ENCODE measurements at places on chromosomes 1 and 21.

- peak; percentile 67 for DNase-seq
Measured at GRCh38 chr1:203287109-203287893, 18.0 kb upstream of the BTG2 start.

- DNase-seq, result no peak
Measured at GRCh38 chr1:221841251-221841982, 99.5 kb upstream of the DUSP10 start.

DNA sequence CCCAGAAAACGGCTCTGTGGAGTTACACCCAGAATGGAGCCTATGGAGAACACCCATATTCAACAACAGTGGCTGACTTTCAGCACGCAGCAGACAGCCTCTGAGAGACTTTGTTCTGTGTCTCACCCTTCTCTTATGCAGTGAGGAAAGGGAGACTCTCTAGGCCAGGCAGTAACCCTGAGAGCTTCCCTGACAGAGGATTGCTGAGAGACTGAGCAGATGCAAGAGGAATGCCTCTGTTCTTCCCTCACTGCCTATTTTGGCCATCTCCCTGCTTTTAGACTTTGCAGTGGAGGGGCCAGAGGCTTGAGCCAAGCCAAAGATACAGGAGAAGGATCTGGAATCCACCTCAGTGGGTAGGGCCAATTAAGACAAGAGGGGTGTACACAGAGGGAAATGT lies 41.8 kb upstream of the SLC16A1 start:
- DNase-seq, result no peak

GRCh38 chr1:47334765-47335435 lies 1.3 kb downstream of the CMPK1 start:
- no peak for DNase-seq

DNA sequence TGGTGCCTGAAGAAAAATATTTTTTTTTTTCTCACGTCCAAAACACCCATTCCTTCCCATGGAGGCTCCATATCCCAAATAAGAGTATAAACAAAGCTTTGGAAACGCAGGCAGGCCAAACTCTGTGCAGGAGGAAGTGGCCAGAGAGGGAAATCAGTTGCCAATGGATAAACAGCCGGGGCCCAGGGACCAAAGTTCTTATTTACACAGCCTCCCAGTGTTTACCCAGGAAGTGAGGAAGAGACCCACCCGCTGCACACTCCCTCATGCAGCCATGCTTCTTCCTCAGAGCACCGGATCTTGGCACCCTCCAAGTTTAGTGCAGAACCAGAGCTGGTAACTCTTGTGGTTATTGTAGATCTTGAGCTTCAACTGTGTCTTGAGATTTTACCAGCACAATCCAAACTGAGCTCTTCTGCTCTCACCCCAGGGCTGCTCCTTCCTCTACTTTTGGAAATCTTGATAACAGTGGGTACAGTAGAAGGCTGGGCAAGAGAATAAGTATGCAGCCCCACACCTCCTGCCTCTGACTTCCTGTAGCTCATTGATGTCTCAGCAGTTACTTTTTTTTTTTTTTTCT lies 14.2 kb downstream of the MARCKSL1 start:
- peak; percentile 14 for DNase-seq

DNA sequence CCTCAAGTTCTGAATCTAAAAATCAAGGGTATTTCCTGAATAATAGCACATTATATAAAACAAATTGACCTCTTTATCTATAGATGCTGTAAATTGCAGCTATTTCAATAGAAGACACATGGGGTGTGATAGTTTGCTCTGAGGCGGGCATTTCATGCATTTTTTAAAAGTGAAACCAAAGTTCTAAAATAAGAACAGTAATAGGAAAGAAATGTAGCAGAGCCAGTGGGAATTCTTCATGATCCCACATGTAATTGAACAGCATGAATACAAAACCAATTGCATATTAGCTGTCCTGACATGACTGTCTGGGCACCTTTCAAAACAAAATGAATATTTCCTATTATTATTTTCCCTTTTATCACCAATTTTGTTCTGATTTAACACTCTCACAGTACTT lies 85.0 kb downstream of the RGS21 start:
- no peak for DNase-seq

DNA sequence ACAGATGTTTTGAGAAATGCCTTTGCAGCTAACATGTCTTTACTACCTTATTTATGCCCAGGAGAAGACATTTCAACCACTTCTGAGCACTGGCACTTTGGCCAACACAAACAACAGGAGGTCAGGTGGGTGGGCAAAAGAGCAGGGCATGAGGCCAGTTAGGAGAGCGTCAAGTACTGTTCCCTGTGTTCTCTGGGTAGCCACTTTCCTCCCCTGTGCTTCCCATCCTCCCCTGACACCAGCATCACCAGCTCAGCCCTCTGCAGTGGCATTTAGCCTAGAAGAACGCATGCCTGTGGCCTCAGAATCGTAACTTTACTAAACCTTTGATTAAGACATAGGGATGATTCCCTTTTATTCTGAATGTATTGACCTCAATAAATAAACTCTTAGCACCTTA lies 18.3 kb downstream of the BTG2 start:
- DNase-seq, result no peak

GRCh38 chr1:232484856-232485255 lies 145.1 kb downstream of the SIPA1L2 start:
- DNase-seq, result no peak

- no peak for DNase-seq
Measured at GRCh38 chr1:96508233-96508632, 213.4 kb upstream of the PTBP2 start.

DNA sequence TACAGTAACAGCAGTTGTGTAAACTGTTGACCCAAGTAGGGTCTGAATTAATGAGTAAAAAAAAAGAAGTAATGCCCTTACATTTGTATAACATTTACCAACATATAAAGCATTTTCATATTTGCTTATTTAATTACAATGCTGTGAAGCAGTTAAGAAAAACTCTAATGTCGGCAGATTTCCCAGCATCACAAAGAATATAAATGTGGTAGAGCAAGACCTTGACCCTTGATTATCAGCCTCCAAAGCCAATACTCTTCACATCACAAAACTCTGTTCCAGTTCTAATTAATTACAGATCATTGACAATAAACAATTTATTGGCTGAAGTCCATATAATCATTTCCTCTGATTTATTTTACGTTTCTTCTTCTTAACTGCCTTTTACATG lies 130.2 kb downstream of the DUSP10 start:
- DNase-seq, result no peak

- DNase-seq, result no peak
Measured at GRCh38 chr21:39430016-39430415, 15.6 kb downstream of the LCA5L start.

DNA sequence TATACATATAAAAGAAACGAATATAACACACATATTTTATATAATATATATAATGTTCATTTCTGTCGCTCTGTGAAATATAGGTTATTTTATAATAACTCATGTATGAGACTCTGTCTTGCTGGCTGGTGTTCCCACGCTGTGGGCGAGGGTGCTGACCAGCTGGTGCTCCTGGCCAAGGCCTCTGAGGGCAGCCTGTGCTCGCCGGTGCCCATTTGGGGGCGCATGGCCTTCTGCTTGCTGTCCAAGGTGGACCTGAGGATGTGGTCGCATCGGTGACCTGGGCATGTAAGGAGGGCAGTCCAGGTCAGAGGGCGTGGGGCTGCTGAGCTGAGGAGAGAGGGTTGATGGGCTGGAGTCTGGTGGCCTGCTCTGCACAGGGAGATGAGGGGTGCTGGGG lies 1.1 kb upstream of the PCP4 start:
- DNase-seq, result no peak

GRCh38 chr1:180194546-180195207 lies 35.4 kb upstream of the LHX4 start:
- DNase-seq, result no peak

DNA sequence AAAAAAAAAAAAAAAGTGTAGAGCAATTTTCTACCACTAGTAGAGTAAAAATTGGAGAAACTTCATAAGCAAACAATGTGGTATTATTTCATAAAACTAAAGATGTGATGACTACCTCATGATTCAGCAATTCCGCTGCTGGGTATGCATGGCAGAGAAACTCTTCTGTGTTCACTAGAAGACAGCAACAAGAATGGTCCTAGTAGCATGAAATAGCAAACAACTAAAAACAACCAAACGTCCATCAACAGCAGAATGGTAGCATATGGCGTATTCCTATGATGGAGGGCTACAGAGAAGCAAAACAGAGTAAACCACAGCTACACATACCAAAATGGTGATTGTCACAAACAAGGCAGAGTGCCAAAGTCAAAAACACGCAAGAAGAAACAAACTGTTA lies 18.9 kb downstream of the HTR1D start:
- DNase-seq, result no peak

- DNase-seq, result no peak
Measured at GRCh38 chr1:171433451-171433850, 51.9 kb upstream of the PRRC2C start.

DNA sequence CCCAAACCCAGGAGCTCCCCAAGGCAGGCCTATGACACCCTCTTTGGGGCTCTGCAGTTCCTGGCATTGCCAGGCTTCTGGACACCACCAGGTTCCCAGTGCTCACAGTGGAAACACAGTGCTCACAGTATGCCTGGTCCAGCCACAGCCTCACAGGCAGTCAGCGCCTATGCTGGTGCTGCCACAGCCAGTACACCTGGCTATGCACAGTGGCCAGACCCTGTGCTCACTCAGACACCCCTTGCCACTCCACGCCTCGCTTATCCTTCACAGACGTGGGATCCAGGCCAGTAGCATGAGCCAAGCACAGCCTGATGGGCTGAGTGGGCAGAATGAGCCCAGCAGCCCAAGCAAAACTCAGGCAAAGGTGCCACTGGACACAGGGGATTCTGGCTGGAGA lies 579.2 kb upstream of the ADGRL2 start:
- DNase-seq, result no peak

- no peak for DNase-seq
Measured at GRCh38 chr1:170495006-170495405, 37.0 kb upstream of the GORAB start.

DNA sequence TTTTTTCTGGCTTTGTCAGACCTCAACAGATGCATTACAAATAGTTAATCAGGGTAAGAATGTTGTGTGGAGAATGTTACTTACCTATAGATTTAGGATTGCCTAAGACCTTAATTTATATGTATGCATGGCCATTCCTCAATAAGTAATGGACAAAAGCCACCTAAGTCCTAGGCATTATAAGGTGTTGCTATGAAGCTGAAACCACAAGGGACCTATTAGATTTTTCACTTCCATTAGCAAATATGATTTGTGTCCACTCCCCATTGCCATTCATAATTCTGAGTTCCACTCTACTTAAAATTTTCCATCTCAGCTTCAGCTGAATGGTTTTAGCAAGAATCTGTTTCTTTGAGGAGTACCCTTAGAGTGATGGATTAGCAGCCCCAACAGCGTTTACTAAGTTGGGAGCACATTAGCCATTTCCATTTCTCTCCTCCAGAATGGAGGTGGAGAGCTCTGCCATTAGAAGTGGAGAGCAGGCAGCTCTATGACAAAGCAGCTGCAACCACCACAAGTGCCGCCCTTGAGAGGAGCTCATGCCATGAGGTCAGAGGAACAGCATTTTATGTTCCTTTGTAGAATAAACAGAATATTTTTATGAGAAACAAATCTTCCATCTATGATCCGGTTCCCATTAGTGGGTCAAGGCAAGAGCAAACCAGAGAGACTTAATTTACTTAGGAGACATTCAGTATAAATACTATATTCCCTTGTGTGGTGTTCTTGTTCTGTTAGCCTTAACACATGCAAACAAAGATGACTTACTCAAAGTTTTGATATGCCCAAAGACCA lies 28.9 kb upstream of the C1orf87 start:
- no peak for DNase-seq

- DNase-seq, result no peak
Measured at GRCh38 chr1:8702472-8702849, 115.0 kb downstream of the RERE start.

DNA sequence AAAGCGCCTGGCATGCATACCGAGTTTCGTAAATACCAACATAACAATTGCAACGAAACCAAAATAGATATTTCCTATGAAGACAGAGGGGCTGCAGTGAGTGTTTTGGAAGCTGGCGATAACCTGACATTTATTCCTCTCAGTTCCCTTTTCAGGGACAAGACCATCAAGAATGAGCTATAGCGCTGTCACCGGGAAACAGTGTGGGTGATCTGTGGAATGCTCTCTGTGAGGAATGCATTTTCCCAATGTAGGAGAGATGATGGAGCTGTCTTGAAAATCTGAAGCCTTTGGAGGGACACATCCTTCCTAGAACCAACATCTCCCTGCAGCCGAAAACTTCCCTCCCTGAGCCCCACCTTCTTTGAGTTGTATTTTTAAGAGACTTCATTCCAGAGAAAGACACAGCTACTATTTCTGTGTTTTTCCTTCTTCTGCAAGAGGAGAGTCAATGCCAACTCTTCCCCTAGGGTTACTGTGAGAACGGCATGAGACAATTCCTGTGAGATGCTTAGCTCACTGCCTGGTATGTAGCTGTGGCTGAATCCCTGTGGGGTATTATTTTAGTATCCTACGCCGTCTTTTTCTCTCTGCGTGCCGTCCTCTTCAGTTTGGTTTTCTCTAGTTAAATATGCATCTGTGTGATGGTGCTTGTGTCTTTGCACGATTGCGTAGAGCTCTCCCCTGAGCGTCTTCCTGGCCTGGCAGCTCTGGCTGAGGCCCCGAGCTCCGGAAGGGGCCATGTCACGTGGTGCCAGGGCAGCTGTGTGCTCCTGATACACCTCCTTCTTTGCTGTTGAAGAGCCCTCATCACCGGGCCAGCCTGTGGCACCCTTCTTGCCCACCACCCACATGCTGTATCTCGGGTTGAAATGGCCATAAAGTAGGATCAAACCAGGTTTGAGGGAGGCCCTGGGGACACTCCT lies 45.2 kb downstream of the AJAP1 start:
- DNase-seq, result no peak

- DNase-seq, result no peak
Measured at GRCh38 chr1:47824716-47825115, 172.5 kb downstream of the TRABD2B start.

GRCh38 chr21:24123785-24124184 lies 1483.5 kb downstream of the MRPL39 start:
- no peak for DNase-seq

- no peak for DNase-seq
Measured at GRCh38 chr1:58879464-58879863, 95.6 kb upstream of the JUN start.

- DNase-seq, result no peak
Measured at GRCh38 chr1:88763649-88764406, 79.8 kb downstream of the PKN2 start.

- DNase-seq, result no peak
Measured at GRCh38 chr1:15724949-15725880, 10.8 kb upstream of the SLC25A34 start.

DNA sequence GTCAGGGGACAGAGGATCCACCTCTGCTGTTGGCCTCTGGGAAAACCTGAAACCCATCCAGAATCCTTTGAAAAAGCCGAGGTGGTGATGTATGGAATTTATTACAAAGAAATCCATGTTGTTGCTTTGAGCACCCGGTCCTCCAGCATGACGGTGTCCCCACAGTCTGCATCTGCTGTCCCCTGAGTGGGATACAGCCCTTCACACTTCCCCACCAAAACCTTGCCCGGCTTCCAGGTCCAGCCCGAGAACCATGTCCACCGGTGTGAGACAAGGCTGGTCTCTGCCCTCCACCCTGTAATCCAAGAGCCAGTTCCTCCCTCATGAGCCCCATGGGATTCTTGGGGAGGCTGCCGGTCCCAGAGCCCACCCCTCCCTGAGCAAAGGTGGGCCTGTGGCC lies 70.5 kb downstream of the STUM start:
- no peak for DNase-seq

GRCh38 chr1:203478231-203478630 lies 2.6 kb downstream of the PRELP start:
- no peak for DNase-seq

GRCh38 chr1:18111605-18112297 lies 4.2 kb downstream of the IGSF21 start:
- DNase-seq, result no peak

- DNase-seq, result no peak
Measured at GRCh38 chr1:31183927-31184554, 55.6 kb downstream of the NKAIN1 start.

Data from activated effector memory CD4-positive, alpha-beta T cell treated with Interleukin-2 at 50 U/mL for 16 hours (primary cell).